Left ventricle myocardium inferior (tissue), 1 donor: ENCODE measurements at places on chromosomes 6 and 20. TPM values are rescaled to one million over a fixed set of nuclear protein-coding genes. Genes with fewer than 3 reads are reported as not detected.

Gene LINC00237
- not detected for total RNA-seq

Gene DDRGK1
- 30.0 TPM for total RNA-seq

Gene HSPA1A
- total RNA-seq: 271 TPM

Gene TENT5A
- total RNA-seq: 44.4 TPM

Gene MOG
- total RNA-seq: 14.7 TPM

- no peak for DNase-seq
These were observed 201.4 kb downstream of the PREX1 start for GRCh38 chr20:48626226-48626937.

DNA sequence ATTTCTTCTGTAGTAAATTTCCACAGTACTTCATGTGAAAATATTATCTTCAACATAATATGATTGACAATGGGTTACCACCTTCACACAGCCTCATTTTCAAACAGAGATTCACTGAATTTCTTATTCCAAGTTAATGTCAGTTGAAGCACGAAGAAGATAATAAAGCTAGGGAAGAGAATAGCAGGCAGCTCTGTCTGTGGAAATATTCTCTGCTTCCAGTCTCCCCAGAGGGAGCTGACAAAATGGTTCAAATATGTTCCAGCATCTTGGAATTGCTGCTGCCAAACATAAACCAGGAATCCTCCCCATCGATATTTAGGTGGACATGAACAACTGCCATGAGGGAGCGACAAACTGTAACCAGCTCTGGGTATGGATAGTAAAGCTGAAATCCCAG lies 224.8 kb downstream of the GJA1 start:
- DNase-seq: no peak

- no peak for DNase-seq
These were observed 9.5 kb upstream of the SMIM8 start for GRCh38 chr6:87312860-87313259.

DNA sequence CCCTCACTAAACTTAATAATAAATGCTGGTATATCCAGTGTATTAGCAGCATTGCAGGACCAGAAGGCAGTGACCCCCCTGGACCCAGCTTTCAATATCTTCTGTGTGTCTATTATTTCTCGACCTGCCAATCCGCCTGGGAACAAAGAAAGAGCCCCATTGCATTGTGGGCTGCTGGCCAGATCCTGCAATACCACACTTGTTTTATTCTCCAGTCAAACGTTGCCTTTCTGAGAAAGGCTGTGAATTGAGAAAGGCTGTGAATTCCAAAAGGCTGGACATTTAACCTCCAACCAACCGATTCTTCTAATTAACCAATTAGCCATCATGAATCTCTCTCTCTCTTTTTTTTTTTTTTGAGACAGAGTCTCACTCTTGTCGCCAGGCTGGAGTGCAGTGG lies 1.5 kb upstream of the MTO1 start:
- DNase-seq: no peak

DNA sequence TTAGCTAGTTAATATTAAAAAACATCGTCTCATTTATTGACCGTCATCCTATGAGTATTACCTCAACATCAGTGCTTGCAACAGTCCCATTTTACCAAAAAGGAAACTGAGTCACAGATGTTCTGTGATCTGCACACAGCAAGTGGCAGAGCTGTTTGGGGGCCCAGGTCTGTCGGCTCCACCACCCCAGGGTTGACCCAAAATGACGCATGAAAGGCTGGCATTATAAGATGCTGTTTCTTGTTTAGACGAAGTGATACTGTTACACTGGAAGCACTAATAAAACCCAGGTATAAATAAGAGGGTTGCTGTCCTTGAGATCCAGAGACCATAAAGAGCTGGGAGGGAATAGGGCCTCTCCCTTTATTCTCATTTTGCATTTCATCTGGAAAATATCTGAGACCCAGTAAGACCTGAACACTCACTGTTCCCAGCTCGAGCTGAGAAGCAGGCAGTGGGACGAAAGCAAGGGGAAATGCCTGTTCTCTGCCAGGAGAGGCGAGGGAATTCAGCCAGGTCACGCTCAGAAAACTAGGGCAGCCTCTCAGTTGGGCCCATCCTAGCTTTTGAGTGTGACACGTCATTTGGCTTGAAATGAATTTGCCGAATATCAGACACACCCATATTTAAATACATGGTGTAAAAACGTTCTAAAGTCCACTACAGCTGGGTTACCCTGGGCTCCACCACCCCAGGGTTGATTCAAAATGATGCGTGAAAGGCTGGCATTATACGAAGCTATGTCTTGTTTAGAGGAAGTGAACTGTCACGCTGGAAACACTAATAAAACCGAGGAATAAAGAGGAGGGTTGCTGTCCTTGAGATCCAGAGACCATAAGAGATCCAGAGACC lies 1.4 kb upstream of the MICAL1 start:
- DNase-seq: peak; percentile 70

GRCh38 chr6:163199371-163199770 lies 215.1 kb upstream of the QKI start:
- no peak for DNase-seq

GRCh38 chr6:116530436-116530835 lies 15.0 kb downstream of the TRAPPC3L start:
- no peak for DNase-seq

- DNase-seq: no peak
These were observed 109.9 kb upstream of the HEY2 start for GRCh38 chr6:125639466-125640020.
